Posterior vena cava (tissue), 2 donors: ENCODE measurements at places on chromosomes 6 and 20. TPM values are rescaled to one million over a fixed set of nuclear protein-coding genes. Genes with fewer than 3 reads are reported as not detected.

TAF4 gene
- 11.4 TPM for total RNA-seq

GRCh38 chr6:36594816-36595643, 868 bp downstream of the SRSF3 start:
- DNase-seq, result no peak

DNA sequence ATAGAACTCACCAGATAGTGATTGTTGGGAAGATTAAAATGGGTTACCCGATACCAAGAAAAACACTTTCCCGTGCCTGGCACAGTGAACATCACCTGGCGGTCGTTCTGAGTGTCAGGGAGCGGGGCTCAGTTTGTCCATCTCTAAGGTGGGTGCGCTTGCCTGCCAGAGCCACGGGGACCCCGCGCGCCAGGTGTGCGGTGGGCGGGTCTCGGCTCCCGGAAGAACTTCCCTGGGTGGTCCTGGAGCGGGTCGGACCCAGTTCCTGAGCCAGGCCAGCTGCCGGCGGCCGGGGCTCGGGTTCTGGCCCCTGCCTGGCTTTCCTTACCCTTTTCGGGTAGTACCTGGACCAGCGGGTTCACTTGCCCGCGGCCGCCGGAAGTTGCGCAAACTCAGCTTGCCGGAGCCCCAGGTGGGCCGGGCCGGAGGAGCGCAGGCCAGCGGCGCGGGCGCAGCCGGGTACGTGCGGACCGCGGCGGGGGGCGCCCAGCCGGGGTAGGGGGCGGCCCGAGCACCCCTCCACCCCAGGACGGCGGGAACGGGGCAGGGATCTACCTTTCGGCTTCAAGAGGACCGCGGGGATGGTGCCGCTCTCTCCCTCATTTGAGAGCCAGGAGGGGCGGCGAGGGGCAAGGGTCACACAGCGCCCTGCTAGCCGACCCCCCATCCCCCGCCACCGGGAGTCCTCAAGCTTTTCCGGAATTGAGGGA, 7.5 kb downstream of the FAM110A start:
- DNase-seq, result peak; percentile 81

CST5 gene
- total RNA-seq, result not detected

- no peak for DNase-seq
Observed at GRCh38 chr6:54106727-54107126, 4.5 kb upstream of the MLIP start.

GRCh38 chr6:166942393-166943168, 13.8 kb downstream of the RNASET2 start:
- DNase-seq, result no peak

IMPG1 gene
- not detected for total RNA-seq

LAMP5 gene
- total RNA-seq, result 0.51 TPM

DNA sequence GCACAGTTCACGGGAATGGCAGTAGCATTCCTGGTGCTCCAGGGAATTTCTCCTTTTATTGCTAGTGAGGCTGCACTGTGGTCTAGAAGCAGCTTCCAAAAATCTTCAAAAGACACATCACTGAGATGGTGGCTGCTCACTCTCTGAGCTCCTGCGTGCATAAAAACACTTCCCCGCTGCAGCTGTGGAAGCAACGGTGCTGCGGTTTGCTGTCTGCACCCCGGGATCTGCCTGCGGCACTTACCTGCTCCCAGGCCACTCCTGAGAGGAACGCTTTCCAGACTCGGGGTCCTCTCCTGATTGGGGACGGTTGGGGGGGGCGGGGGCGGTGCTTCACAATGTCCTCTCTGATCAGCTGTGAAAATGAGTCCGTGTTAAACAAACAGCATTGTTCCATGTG, 77.9 kb downstream of the TMEM242 start:
- no peak for DNase-seq

DNA sequence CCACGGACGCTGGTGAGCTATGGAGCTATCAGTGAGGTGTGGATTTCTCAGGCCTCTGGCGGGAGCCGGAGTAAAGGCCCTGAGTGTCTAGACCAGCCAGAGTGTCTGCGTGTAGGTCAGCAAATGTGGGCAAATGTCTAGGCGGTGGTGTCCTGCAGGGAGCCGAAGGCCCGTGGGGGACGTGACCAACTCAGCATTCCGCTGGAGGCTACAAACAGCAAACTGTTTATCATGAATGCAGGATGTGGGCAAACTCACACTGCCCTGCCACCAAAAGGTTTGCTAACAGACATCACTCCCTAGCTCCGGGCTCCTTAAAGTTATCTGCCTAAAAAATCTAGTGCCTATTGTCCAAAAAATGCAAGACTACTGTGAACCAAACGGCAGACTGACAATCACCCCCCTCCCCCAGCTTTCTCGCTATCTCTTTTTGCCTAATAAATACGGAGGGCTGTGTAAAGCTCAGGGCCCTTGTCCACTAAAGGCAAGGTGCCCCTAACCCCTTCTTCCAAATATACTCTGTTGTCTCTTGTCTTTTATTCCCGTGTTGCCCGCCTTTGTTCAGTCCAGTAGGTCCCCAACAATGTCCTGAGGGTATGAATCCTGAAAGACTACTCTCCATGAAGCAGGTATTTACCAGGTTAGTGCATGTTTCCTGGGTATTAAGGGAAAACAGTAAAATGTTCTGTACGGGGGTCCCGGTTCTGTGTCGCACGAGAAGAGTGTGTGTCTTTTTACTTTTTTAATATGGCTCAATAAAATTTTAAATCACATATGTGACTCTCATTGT, 29.0 kb upstream of the AFDN start:
- DNase-seq, result no peak

- DNase-seq, result no peak
Observed at GRCh38 chr6:50007819-50008218, 14.0 kb downstream of the DEFB110 start.

GRCh38 chr20:8301655-8302054, 169.6 kb downstream of the PLCB1 start:
- DNase-seq, result no peak

DNA sequence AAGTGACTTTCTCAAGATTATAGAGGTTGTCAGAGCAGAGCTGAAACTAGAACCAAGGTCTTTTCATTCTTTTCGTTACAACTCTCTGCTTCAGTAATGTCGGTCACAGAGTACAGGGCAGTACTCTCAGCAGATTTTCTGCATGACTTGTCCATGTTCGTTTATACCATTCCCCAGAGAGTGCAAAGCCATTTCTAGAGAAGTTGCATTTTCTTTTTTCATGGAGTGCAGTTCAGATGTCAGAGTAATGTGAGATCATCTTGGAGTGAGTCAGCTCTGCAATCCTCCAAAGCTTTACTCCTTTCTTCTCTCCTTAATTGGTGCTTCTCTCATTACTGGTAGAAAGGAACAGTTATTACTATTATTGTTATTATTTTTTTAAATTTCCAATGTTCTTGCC, 115.6 kb upstream of the B3GAT2 start:
- no peak for DNase-seq

- DNase-seq, result no peak
Observed at GRCh38 chr6:158799051-158799792, 19.9 kb downstream of the EZR start.

C6orf163 gene
- total RNA-seq, result 3.5 TPM

- no peak for DNase-seq
Observed at GRCh38 chr6:77774457-77774856, 121.6 kb downstream of the MEI4 start.

- DNase-seq, result no peak
Observed at GRCh38 chr6:78599526-78599925, 267.8 kb upstream of the IRAK1BP1 start.

GRCh38 chr20:2671977-2672376, 8.0 kb upstream of the IDH3B start:
- peak; percentile 42 for DNase-seq

DNA sequence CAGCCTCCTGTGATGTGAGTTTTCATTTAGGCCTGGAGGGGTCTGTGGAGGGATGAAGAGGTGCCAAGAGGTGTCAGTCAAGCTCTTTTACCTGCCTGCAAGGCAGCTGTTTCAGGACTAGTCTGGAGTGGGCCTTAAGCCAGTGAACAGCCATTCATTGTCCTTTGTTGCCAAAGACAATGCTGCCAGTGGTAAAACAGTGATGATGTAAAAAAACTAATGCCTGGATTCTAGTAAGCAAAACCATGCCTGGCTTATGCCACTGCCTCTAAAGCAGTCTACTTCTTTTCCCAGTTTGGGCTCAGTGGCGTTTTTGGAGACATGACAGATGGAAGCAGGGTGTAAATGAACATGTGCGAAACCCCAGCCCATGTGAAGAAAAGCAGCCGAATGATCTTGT, 93.5 kb upstream of the KCNK16 start:
- DNase-seq, result no peak

DNA sequence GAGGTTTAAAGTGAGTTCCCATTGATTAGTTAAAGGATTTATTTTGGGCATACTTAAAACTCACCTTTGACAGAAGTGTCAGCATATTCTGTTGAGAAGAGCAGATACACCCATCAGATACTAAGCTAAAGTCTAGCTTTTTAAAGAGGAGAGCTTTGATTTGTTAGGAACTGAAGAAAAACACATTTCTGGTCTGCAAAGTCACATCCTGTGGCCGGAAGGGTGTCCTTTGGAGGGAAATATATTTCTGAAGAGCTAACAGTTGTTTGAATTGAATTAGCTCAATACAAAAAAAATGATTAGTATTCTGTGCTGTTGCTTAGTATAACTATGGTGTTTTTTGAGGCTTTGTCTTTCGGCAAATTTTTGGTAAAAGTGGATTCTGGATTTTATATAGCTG, 302.7 kb downstream of the RFPL4B start:
- DNase-seq, result no peak

DNA sequence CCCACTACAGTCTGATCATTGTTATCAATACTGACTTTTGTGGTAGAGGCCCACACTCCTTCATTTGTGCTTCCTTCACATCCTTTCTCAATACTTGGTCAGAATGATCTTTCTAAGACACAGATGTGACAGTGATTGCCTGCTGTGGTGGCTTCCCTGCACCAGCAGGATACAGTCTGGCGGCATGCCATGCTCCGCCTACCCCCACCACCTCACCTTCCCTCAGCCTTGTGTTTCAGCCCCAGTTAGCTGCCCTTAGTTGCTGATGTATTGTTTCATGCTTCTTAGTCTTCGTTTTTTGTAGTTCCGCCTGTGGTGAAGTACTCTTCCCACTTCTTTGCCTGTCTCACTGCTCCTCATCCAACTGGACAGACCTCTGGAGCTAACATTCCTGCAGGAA, 10.9 kb downstream of the LRRC1 start:
- DNase-seq, result no peak

DNA sequence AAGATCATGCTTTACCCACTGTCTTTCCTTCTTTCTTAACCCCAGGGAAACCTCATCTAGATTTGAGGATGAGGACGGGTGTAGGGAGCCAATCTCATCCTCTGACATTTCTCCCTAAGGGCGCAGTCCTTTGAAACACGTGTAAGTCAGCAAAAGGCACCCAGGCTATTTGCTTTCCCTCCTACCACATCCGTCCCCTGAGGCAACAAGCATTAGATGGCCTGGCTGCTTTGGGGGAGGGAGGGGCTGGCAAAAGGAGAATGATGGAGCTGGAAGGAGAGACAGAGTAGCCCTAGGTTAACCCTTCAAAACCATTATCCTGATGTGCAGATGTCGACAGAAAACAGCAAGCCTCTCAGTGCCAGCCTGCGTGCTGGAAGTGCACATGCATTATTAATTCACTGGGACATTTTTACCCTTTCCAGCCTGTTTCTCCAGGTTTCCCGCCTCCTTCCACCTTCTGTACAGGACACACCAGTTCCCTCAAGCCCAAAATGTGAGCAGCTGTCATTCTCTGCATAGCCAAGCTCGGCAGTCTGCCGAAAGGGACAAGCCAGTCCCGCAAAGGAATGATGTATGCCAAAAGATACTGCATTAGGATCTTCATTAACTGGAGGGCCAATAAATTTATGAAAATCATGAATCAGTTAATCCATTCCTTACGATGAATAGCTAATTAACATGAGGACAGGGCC, 547.2 kb downstream of the CD83 start:
- no peak for DNase-seq

DNA sequence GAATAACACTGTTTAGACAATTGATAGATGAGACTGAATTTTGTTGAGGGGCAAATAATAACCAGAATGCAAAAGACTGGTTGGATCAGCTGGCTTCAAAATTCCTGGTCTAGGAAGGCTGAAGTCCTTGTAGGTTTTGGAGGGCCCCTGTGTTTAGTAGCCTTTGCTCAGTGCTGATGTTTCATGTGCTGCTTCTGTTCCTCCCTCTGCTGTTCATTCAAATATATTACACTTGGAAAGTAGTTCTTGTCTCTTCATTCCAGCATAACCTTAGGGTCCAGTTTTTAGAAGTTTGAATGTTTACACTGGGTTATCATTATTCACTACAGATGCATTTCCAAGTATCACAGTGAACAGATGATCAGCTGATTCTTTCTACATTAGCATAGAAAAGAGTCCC, 72.5 kb downstream of the FLRT3 start:
- no peak for DNase-seq

TBX18 gene
- total RNA-seq, result 45.5 TPM

ZNF831 gene
- 0.57 TPM for total RNA-seq

- DNase-seq, result no peak
Observed at GRCh38 chr20:43682446-43682845, 15.5 kb downstream of the MYBL2 start.

DNA sequence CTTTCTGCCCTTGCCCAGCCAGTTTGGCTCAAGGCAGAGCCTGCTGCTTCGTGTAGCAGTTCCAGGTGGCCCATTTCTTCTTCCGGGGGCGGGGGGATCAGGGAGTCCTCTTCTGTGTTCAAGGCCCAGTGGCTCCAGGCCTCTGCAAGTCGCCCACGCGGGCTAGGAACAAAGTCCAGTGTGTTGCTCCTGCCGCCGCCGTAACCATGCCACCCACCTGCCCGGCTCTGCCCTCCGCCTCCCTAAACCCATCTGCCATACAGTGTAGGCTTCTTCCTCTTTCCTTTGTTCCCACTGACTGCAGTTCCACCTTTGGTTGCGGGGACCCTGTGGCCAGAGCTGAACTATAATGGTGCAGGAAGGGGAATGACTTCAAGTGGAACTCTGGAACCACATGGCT, 43.9 kb upstream of the SRF start:
- DNase-seq, result no peak

- DNase-seq, result peak; percentile 88
Observed at GRCh38 chr20:37564388-37565133, 36.9 kb upstream of the BLCAP start.

- DNase-seq, result no peak
Observed at GRCh38 chr6:30459145-30459544, 30.2 kb upstream of the HLA-E start.

SLC17A4 gene
- not detected for total RNA-seq

GRCh38 chr6:92231171-92231701, 1188.1 kb downstream of the EPHA7 start:
- no peak for DNase-seq

RPS6KA2 gene
- 43.4 TPM for total RNA-seq

SPTLC3 gene
- 6.8 TPM for total RNA-seq

DNA sequence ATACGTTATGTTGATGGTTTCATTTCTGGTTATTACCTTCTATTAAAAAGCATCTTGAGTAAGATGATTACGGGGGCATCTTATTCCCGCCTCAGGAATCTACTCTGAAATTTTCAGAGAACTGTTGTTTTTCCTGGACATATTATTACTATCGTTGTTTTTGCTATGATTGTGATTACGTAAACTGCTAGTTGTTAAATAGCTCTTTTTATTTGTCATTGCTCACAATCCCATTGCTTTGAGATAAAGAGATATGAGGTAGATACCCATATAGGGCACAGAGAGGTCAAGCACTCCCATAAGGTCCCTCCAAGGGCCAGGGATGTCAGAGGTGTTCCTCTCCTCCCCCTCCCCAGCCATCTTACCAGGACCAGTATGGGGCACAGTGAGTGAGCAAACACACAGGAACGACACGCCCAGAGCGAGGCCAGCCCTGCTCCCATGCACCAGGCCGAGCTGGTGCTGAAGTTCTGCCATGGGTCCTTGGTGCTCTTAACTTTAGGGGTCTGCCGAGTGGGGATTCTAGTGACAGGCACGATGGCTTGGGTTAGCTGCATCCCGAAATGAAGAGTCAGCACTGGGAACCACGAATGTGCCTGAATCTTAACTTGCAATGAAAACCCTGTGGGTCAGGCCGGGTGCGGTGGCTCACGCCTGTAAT, 49.9 kb downstream of the PRDM1 start:
- DNase-seq, result no peak

ZNF334 gene
- total RNA-seq, result 3.1 TPM
